ENCODE measurements at places on chromosomes 3 and 15.
A peak's percentile ranks its signal among the peaks of the same experiment; 100 is the strongest.

DNA sequence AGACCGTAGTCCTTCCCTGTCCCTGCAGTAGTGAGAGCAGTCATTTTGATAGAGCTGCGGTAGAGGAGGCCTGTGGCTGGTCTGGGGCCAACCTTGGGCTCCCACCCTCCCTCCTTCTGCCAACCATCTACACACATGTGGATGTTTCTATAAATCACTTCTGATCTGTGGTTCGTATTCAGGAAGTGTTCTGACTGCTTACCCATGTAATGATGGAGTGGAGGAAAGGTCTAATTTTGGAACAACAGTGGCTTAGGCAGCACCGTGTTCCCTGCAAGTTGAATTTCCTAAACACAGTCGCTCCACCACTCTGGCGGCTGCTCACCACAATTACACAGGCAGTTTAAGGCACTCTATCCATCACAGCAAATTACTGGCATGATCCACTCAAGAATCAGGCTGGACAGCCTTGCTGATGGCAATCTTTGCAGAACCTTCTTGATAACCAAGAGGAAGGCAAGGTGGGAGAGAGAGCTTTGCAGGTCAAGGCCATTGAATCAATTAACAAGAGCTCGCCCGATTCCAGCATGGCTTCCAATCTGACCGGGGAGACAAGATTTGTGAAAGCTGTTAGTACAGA, 104.7 kb upstream of the VEPH1 start:
- DNase-seq = no peak
- H3K4me3 ChIP-seq = no peak overlapping the region
- H3K27ac ChIP-seq = no peak overlapping the region
- H3K36me3 ChIP-seq = no peaks in the 10 kb centered on the region

DNA sequence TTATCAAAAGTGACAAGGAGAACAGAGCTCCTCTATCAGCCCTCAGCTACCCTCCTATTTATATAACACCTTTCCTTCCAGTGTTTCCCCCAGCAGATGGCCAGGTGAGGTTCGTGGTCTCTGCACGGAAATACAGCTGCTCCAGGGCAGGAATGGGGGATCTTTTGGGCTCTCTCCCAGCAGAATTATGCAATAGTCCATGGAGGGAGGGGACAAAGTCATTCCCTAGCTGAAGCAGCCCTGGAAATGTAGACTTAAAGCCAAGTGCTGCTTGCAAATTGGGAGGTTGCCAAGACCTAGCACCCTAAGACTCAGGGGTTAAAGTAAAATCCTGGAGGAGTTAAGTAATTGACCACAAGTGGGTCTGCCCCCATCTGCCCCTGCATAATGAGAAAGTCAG, 256.3 kb downstream of the LRTM1 start:
- H3K4me1 ChIP-seq = no peaks in the 10 kb centered on the region
- no peaks in the 10 kb centered on the region for H3K36me3 ChIP-seq
- no peak overlapping the region for H3K27ac ChIP-seq
- H3K4me3 ChIP-seq = no peak overlapping the region
- no peaks in the 10 kb centered on the region for H3K27me3 ChIP-seq

GRCh38 chr3:61975936-61976335, 397.4 kb downstream of the FEZF2 start:
- H3K27me3 ChIP-seq = no peaks in the 10 kb centered on the region
- no peak overlapping the region for H3K4me3 ChIP-seq
- H3K27ac ChIP-seq = no peak overlapping the region
- H3K36me3 ChIP-seq = no peaks in the 10 kb centered on the region
- no peak for DNase-seq

DNA sequence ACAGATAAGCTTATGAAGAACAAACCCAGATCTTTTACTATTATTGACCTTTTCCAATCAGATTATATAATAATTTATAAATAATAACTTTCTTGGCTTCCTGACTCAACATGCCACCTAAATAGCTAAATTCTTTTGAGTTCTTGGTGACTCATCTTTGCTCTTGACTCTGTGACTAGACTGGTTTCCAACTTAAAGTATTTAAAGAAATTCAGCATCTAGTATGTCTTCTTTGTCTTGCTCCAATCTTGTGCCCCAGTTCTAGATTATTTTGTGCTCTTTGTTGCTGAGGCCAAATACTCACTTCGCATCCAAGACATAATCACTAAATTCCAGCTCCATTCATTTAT, 483.2 kb upstream of the TBL1XR1 start:
- no peaks in the 10 kb centered on the region for H3K36me3 ChIP-seq
- no peak overlapping the region for H3K27ac ChIP-seq
- H3K27me3 ChIP-seq = no peaks in the 10 kb centered on the region
- no peak overlapping the region for H3K4me3 ChIP-seq

DNA sequence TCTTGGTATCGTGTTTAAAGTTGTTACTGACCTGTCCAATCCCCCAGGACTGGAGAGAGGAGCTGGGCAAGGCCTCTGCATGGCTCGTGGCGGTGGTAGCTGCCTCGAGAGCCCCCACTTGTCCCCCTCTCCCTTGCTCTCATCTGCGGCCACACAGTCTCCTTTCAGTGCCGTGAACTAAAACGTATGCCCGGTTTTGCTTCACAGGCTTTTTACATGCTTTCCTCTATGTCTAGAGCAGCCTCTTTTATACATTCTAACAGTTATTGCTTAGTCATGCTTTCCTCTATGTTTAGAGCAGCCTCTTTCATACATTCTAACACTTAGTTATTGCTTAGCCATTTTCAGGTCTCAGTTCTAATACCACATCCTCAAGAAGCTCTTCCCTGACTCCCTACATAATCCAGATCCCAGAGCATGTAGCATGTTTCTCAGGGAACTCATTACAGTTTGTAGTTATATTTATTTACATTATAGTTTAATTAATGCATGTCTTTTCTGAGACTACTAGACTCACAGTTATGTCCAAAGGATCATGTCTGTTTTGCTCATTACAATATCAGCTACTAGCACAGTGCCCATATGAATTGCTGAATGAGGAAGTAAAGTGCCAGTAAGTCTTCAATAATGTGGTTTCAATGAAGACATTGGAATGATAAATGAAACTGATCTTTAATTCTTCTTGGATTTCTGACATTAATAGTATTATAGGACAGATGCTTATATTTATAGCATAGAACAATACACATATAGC, 66.5 kb upstream of the TBL1XR1 start:
- no peak for DNase-seq
- peak overlapping the region; percentile 27 for H3K27ac ChIP-seq
- H3K36me3 ChIP-seq = no peaks in the 10 kb centered on the region
- H3K27me3 ChIP-seq = no peaks in the 10 kb centered on the region

DNA sequence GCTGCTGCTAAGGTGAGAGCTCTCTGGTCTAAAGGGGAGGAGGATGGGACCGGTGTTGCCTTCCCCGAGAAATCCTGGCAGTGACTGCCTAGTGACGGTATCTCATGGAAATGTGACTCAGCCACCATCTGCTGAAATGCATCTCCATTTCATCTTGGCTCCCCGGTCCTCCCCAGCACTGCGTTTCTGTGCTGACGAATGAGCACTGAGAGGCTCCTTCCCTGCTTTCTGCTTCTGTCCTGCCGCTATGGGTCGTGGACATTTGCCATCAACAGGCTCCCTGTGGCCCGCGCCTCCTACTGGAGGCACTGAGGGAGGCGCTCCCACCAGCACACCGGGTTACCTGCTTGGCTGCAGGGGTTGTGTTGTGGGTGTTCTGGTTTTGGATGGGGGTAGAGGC, 13.5 kb upstream of the SEC13 start:
- no peaks in the 10 kb centered on the region for H3K36me3 ChIP-seq
- H3K27ac ChIP-seq = no peak overlapping the region
- peaks cover 29% of the 10 kb centered on the region for H3K4me1 ChIP-seq
- H3K27me3 ChIP-seq = peaks cover 9% of the 10 kb centered on the region

DNA sequence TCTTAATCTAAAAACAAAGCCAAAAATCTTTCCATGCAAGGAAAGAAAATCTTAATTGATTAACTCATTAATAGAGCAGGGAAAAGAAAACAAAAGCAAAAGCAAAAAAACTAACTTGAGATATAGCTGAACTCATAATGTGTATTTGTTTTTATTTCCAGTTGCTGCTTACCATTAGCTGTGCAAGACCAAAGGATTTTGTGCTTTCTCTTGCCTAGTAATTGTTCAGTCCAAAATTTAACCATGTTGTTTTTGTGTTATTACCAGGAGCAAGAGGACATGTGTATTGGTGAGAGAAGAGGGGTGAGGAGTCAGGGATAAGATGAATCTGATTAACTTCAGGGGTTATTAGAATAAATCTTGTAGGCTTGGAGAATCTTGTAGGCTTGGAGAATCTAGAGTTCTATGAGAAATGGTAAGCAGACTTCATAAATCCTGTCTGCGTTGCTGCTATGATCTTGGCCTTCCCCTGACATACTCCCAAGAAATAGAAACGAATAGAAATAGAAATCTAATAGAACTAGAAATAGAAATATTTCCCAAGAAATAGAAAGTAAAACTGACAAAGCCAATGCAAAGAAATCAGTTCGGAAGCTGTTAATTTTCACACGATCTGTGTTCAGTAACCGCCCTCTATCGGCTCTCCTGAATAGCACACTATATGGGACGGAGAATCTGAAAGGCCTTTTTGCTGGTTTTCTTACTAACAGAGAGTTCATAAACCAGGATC, 72.6 kb upstream of the TNFSF10 start:
- H3K36me3 ChIP-seq = peaks cover 4% of the 10 kb centered on the region
- peak overlapping the region; percentile 75 for H3K4me3 ChIP-seq
- H3K27ac ChIP-seq = peak overlapping the region; percentile 51
- peak; percentile 9 for DNase-seq
- H3K4me1 ChIP-seq = peaks cover 55% of the 10 kb centered on the region
- no peaks in the 10 kb centered on the region for H3K27me3 ChIP-seq

- H3K4me1 ChIP-seq = peaks cover 37% of the 10 kb centered on the region
- peak overlapping the region; percentile 66 for H3K4me3 ChIP-seq
- peak overlapping the region; percentile 14 for H3K27ac ChIP-seq
- peaks cover 11% of the 10 kb centered on the region for H3K36me3 ChIP-seq
- DNase-seq = no peak
Observed at GRCh38 chr3:132418916-132419315, 1.6 kb downstream of the DNAJC13 start.

- no peak overlapping the region for H3K27ac ChIP-seq
- no peak for DNase-seq
- H3K4me3 ChIP-seq = no peak overlapping the region
- peaks cover 29% of the 10 kb centered on the region for H3K4me1 ChIP-seq
- H3K36me3 ChIP-seq = no peaks in the 10 kb centered on the region
- H3K27me3 ChIP-seq = peaks cover 76% of the 10 kb centered on the region
Observed at GRCh38 chr3:124586126-124587052, 143.9 kb upstream of the UMPS start.

- DNase-seq = peak; percentile 37
- peaks cover 12% of the 10 kb centered on the region for H3K4me1 ChIP-seq
- no peaks in the 10 kb centered on the region for H3K27me3 ChIP-seq
Observed at GRCh38 chr3:129650256-129650872, 43.9 kb upstream of the PLXND1 start.

DNA sequence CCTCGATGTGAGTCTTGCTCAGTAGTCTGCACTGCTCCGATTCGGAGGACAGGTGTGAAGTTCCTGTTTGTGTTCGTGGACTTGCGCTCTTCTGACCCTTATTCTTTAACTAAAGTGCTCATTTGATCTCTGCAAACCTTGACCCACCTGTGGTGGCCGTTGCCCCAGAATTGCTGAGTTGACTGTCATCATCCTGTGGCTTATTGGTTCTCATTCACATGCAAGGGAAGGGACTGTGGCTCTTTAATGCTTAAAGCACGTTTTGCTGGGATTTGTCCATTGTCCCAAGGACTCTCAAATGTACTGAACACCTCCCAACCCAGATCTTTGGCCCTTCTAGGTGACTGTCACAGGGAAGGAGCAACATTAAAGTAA, 13.4 kb downstream of the SYNM start:
- no peaks in the 10 kb centered on the region for H3K27me3 ChIP-seq
- H3K36me3 ChIP-seq = no peaks in the 10 kb centered on the region
- no peaks in the 10 kb centered on the region for H3K4me1 ChIP-seq
- H3K4me3 ChIP-seq = no peak overlapping the region
- DNase-seq = no peak

DNA sequence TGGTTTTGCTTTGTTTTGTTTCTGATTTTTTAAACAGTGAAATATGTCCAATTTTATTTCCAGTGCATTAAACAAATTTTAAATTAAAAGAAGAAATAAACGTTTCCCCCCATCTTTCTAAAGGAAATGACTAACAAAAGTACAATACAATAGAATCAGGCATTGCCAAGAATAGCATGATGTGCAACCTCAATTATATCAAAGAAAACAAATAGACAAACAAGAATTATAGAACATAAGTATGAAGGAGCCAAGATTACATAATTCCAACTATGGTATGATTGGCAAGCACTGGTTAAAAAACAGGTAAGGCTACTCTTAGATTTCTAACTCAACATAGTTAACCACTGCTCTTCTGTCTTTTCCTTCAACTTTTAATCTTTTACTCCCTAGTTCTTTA, 26.4 kb downstream of the TIGIT start:
- H3K4me1 ChIP-seq = peaks cover 11% of the 10 kb centered on the region
- peaks cover 12% of the 10 kb centered on the region for H3K36me3 ChIP-seq
- H3K27me3 ChIP-seq = no peaks in the 10 kb centered on the region
- H3K4me3 ChIP-seq = no peak overlapping the region

- H3K27me3 ChIP-seq = no peaks in the 10 kb centered on the region
- H3K36me3 ChIP-seq = no peaks in the 10 kb centered on the region
- peak overlapping the region; percentile 99 for H3K27ac ChIP-seq
Observed at GRCh38 chr15:63473007-63473748, 31.2 kb upstream of the USP3 start.

- no peak for DNase-seq
- no peak overlapping the region for H3K4me3 ChIP-seq
- H3K27me3 ChIP-seq = peaks cover 4% of the 10 kb centered on the region
- H3K36me3 ChIP-seq = no peaks in the 10 kb centered on the region
Observed at GRCh38 chr15:56307180-56307579, 58.0 kb upstream of the TEX9 start.

DNA sequence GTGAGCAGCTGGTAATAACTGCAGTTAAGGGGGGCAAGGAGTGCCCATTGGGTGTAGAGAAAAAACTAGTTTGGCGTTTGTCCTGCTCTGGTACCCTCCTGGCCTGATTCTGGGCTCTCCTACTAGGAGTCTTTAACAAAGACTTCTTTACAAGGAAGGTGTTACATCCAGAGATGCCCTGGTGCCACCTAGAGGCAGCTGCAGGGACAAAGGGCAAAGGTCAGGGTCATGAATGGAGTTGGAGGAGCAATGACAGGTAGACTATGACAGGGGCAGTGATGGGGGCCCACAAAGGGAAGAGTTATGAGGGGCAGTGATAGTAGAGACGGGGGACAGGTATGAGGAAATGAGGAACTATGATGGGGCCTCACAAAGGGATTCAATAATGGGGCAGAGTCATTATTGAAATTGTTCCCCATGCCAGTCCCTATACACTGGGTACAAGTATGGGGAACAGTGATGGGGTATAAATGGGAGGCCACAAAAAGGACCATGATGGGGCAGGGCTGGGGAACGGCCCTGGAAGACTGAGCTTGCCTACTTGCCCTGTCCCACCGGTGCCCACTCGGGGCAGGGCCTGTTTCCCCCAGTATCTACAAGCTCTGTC, 7.9 kb downstream of the CCDC71 start:
- peak overlapping the region; percentile 42 for H3K27ac ChIP-seq
- peaks cover 18% of the 10 kb centered on the region for H3K4me1 ChIP-seq
- no peaks in the 10 kb centered on the region for H3K27me3 ChIP-seq
